IMR-90 (cell line): ENCODE measurements at places on chromosomes 11 and 22.
A peak's percentile ranks its signal among the peaks of the same experiment; 100 is the strongest.

GRCh38 chr11:108302121-108302785 is 79.4 kb downstream of the ATM start:
- peak; percentile 52 for DNase-seq

GRCh38 chr11:121793291-121793690 is 322.7 kb downstream of the BLID start:
- no peak for DNase-seq

- peak; percentile 55 for DNase-seq
These were observed 55.8 kb upstream of the RRAS2 start for GRCh38 chr11:14414470-14415461.

GRCh38 chr11:1505480-1505879 is 18.9 kb upstream of the MOB2 start:
- DNase-seq, result no peak

- DNase-seq, result no peak
These were observed 54.2 kb downstream of the LGR4 start for GRCh38 chr11:27418356-27418755.

DNA sequence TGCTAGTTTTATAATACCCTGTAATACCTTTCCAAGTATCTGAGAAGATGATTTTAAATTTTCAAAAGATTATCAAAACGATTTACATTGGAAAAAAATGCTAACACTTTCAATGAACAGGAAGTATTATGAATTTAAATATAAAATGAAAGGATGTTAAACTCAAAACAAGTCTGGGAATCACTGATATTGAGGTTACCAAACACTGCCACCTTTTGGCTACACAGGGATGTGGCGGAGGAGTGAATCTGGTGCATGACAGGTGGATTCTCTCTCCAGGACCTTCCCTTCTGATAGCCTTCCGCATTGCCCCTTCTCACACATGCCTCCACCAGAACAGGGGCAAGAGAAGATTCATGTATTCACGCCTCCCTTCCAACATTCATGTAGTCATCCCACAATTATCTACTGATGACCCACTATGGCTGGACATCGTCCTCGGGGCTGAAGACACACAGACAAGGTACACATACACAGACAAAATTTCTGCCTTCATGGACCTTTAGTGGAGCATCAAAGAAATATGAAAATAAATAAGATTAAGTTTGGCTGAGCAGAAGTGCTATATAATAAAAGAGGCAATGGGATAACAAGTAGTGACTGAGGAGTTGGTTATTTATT is 34.7 kb downstream of the ATG16L2 start:
- peak; percentile 60 for DNase-seq

DNA sequence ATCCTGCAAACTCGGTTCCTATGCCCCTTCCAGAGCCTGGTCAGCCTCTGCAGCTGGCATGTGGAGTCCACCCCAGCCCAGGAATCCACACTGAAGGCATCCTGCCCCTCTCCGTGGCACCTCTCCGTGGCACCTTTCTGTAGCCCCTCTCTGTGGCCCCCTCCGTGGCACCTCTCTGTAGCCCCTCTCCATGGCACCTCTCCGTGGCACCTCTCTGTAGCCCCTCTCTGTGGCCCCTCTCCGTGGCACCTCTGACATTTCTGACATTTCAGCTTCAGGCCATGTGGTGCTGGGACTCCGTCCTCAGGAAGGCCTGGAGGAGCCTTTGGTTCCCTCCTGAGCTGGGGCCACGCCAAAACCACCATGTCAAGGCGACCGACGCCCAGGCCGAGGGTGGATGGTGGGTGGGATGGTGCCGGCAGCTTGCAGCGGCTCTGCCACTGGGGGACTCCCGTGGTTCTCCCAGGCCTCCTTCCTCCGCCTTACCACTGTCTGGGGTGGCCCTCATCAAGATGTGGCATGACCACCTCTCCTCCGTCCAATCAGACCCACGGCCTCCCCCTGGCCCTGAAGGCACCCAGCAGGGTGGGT is 1518.5 kb downstream of the BRD1 start:
- DNase-seq, result no peak

DNA sequence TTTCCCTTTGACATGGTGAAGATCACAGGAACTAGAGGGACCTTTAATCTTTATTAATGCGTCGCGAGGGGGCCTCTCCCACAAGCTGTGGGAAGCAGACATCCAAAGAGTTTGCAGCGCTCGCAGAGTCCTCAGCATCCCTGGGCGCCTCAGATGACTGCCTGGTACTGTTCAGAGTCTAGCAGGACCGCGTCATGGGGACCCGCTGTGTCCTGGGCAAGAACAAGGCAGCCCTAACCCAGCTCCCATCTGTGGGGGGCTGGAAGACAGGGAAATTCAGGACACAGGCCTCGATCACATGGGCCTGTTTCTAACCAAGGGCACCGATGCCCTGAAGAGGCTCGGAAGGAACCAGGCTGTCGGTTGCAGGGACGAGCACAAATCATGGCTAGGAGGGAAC is 40.0 kb downstream of the CACNG2 start:
- DNase-seq, result no peak

DNA sequence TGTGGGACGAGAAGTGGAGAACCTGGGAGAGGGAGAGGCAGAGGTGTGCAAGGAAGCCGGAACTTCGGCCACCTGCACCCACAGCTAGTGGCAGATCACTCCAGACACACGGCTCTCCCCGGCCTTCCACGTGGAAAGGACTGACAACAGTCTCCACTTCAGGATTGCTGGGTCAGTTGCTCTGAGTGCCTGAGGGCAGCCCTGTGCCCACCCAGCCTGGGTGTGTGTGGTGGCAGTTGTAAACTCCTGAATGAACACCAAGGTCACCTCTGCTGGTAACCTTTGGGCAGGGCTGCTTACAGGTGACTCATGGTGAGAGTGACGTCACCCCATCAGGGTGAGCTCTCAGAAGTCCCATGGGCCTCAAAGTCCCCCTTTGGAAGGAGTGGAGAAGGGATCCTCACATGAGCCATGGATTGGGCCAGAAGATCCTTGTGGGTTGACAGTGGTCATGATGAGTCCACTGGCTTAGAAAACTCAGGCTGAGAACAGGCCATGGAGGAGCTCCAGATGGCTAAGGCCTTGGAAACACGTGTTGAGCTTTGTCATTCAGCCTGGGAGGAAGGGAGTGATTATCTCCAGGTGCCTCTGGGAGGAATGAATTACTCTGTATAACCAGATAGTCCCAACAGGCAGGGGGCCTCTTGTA is 71.3 kb downstream of the BCR start:
- peak; percentile 45 for DNase-seq

DNA sequence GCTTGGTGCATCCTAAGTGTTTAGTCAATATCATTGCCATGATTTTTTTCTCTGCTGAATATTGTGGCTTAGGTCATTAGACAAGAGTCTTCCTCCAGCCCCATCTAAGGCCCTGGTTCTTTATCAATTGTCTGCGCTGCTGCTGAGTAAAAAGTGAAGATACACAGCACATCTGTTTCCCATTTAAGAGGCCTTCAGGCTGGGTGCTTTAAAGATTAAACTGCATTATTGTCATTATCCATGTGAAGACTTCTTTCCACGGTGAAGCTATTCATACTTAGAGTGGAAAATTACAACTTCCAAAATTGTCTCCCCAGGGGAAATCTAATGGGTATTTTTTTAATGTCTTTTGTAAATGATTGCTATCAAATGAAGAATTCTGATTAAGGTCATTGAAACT is 719.8 kb upstream of the LRRC4C start:
- DNase-seq, result no peak

GRCh38 chr11:13223112-13223511 is 54.5 kb upstream of the BMAL1 start:
- DNase-seq, result no peak

DNA sequence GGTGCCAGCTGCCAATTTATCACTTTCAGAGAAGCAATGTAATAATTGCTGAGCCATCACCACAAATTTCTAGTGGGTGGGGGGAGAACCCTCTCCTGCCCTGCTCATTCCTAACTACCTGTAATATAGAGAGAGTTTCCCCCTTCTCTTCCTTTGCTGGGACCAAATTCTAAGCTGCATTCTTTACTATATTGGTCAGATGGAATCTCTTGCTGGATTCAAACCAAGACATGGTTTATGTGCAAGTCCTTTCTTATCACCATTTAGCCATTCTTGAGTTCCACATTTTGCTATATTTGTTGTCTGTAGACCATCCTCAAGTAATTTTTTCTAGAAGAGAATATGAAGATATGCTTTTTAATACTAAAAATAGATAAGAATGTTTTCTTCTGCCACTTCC is 452.1 kb downstream of the MN1 start:
- peak; percentile 47 for DNase-seq

- DNase-seq, result no peak
These were observed 12.2 kb downstream of the SHANK2 start for GRCh38 chr11:71240061-71240690.

GRCh38 chr22:30459181-30460052 is 12.4 kb downstream of the SEC14L3 start:
- peak; percentile 26 for DNase-seq
